A549 treated with CORT108297 at 1 μM for 4 hours (cell line): ENCODE measurements at places on chromosomes 6 and 20. TPM values are rescaled to one million over a fixed set of nuclear protein-coding genes. Genes with fewer than 3 reads are reported as not detected.

HMGCLL1 gene
- 0.09 to 0.21 TPM (median 0.14 TPM) in 5 replicates for total RNA-seq

IPCEF1 gene
- 0.05 to 0.16 TPM (median 0.13 TPM) in 4 of 5 replicates, not detected in the other for total RNA-seq

KIFC1 gene
- total RNA-seq: 41.3 to 47.9 TPM (median 45.8 TPM) in 5 replicates

ATXN1 gene
- 2.0 to 3.8 TPM (median 3.7 TPM) in 5 replicates for total RNA-seq

TREM1 gene
- 0.10 to 0.23 TPM (median 0.16 TPM) in 4 of 5 replicates, not detected in the other for total RNA-seq

SLC32A1 gene
- not detected in 5 replicates for total RNA-seq

TINAG gene
- not detected in 5 replicates for total RNA-seq

SAMD5 gene
- total RNA-seq: 0.60 to 0.84 TPM (median 0.79 TPM) in 5 replicates

C20orf96 gene
- 10.4 to 11.9 TPM (median 11.2 TPM) in 5 replicates for total RNA-seq
